Caco-2 (cell line): ENCODE measurements at places on chromosomes 2 and 18. TPM values are rescaled to one million over a fixed set of nuclear protein-coding genes. Genes with fewer than 3 reads are reported as not detected.

The NPHP1 gene
- 2.0 and 3.1 TPM in 2 replicates for total RNA-seq

The UPP2 gene
- not detected in 2 replicates for total RNA-seq

GRCh38 chr2:47360283-47360682 is 42.7 kb upstream of the MSH2 start:
- no peaks in the 10 kb centered on the region for H3K27me3 ChIP-seq
- H3K36me3 ChIP-seq: no peaks in the 10 kb centered on the region
- DNase-seq: peak; percentile 55

DNA sequence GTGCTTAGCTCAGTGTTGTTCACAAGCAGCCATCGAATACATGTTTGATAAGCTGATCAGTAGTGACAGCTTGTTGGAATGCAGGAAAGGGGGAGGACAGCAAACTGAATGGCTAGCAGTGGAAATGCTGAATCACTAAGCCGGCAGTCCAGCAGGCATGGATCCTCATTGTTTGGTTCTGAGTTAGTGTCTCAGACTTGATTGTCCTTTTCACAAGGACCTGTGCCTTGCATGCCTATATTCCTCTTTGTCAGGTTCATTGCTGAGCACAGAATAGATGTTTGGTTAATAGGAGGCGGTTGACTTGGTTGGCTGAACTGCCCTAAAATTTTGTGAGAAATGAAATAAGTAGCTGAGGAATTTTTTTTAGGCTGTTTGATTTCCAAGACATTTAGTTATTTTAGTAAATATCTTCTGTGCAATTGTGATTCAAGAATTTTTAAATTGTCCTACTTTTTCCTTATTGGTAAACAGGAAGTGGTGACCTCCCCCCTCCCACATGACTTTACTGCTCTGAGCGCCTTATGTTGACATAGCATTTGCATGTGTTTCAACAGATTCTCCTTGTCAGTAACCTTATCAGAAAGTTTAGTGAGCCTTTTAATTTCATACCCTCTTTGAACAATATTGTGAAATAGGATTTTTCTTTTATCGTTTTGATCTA is 21.4 kb upstream of the STON1 start:
- peak; percentile 54 for DNase-seq
- H3K4me1 ChIP-seq: peaks cover 18% of the 10 kb centered on the region
- H3K36me3 ChIP-seq: no peaks in the 10 kb centered on the region
- no peaks in the 10 kb centered on the region for H3K27me3 ChIP-seq
- no peak overlapping the region for H3K4me3 ChIP-seq

DNA sequence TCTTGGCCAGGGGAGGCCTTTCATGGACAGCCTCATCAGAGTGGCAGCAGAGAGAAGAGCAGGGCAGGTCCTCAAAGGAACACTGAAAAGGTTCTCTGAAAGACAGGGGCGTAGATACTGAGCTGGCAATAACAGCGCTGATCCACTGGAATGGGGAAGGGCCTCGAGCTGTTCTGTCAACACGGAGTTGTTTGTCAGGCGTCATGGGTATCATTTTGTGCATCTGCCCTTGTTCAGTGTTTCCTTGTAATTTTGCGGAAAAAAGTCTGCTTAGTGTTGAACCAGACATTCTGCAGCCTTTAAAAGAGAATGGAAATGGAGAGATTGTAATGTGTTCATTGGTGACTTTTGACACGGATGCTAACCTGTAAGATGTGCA is 21.5 kb downstream of the AGAP1 start:
- no peak overlapping the region for H3K27ac ChIP-seq
- H3K4me1 ChIP-seq: no peaks in the 10 kb centered on the region
- no peak overlapping the region for H3K4me3 ChIP-seq
- no peaks in the 10 kb centered on the region for H3K36me3 ChIP-seq
- DNase-seq: no peak

- no peaks in the 10 kb centered on the region for H3K4me1 ChIP-seq
- no peak for DNase-seq
- H3K36me3 ChIP-seq: 0 out of 2 replicates have a peak, but pooled peaks cover 1% of the 10 kb centered on the region
- no peak overlapping the region for H3K27ac ChIP-seq
- H3K27me3 ChIP-seq: no peaks in the 10 kb centered on the region
Measured at GRCh38 chr2:69469375-69469774, 32.1 kb upstream of the NFU1 start.

DNA sequence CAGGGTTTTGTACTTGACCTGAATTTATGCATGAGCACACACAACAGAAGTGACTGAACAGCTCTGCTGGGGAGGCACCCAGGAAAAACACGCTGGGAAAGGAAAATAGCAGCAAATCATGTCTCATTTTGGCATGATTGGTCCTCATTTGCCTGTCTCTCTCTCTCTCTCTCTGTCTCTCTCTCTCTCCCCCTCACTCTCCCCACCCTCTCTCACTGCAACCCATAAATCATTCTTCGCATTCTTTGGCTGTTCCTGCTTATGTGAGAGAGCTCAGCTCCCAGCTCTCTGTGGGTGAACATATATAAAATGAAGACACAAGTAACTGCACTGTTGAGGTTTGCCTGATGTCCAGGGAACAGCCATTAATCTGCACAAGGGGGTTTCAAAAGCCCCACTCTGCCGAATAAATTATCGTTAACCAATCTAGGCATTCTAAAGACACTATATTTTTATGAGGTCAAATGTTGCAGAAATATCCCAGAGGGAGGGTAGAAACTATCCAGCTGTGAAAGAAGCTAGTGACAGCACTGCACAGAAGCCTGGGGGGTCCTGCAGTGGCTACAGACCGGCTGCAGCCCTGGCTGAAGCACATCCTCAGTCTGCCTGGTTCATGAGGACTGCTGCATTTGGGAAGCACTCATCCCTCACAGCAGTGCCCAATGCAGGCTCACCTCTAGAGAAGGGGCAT is 260.3 kb downstream of the AFF3 start:
- no peaks in the 10 kb centered on the region for H3K4me1 ChIP-seq
- no peak overlapping the region for H3K27ac ChIP-seq
- H3K36me3 ChIP-seq: no peaks in the 10 kb centered on the region
- peak; percentile 7 for DNase-seq
- no peaks in the 10 kb centered on the region for H3K27me3 ChIP-seq

The ATP6V1B1 gene
- 2.6 and 4.0 TPM in 2 replicates for total RNA-seq

DNA sequence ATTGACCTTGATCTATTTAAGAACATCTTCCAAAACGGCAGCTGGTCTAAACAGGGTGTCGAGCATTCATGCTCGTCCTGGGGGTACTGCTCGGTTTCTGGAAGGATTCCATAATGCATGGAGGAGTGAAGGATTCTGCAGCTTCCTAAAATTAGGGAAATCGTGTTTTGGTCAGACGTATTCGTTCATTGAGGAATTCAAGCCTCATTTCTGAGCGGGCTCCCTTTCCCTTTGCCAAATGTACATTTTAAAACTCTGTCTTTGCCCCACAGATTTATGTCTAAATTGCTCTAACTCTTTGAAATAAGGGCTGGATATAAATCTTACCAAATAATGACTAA is 144.0 kb downstream of the BCL11A start:
- H3K27ac ChIP-seq: no peak overlapping the region
- no peak for DNase-seq
- no peaks in the 10 kb centered on the region for H3K27me3 ChIP-seq
- H3K36me3 ChIP-seq: no peaks in the 10 kb centered on the region
- no peak overlapping the region for H3K4me3 ChIP-seq
- H3K4me1 ChIP-seq: peaks cover 13% of the 10 kb centered on the region

DNA sequence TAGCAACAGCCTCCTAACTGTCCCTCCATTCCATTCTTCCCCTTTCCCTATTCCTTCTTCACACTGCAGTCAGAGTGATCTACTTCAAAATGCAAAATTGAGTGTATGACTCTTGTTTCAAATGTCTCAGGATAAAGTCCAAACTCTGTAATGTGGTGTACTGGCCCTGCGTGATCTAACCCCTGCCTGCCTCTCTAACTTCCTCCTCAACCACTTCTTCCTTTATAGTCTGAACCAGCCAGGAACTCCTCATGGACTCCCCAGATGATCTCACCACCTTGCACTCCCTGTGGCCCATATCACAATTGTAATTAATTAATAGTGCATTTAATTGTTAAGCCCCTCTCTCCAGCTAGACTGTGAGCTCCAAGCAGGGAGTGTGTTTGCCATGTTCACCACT is 3.1 kb upstream of the B3GNT2 start:
- no peaks in the 10 kb centered on the region for H3K36me3 ChIP-seq
- H3K4me1 ChIP-seq: peaks cover 9% of the 10 kb centered on the region
- DNase-seq: no peak
- H3K27me3 ChIP-seq: no peaks in the 10 kb centered on the region
- no peak overlapping the region for H3K4me3 ChIP-seq

The DAPL1 gene
- not detected in 2 replicates for total RNA-seq

- no peaks in the 10 kb centered on the region for H3K36me3 ChIP-seq
- no peak overlapping the region for H3K4me3 ChIP-seq
- H3K27ac ChIP-seq: no peak overlapping the region
- no peaks in the 10 kb centered on the region for H3K27me3 ChIP-seq
- no peak for DNase-seq
Measured at GRCh38 chr2:151498178-151498577, 88.5 kb downstream of the RIF1 start.

The TACR1 gene
- total RNA-seq: 0.07 TPM in 2 replicates

DNA sequence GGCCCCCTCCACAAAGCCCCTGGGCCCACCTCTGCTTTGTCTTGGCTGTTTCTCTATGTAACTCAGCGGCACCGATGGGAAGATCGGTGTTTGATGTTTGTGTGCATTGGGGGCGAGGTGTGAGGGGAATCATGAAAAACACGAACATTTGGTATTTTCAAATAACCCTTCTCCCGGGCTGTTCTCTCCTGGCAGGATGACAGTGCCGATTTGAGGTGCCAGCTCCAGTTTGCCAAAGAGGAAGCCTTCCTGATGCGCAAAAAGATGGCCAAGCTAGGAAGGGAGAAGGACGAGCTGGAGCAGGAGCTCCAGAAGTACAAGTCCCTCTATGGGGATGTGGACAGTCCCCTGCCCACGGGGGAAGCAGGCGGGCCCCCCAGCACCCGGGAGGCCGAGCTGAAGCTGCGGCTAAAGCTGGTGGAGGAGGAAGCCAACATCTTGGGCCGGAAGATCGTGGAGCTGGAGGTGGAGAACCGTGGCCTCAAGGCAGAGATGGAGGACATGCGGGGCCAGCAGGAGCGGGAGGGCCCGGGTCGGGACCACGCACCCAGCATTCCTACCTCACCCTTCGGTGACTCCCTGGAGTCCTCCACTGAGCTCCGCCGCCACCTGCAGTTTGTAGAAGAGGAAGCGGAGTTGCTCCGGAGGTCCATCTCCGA is 78.1 kb downstream of the MTCL1 start:
- H3K27ac ChIP-seq: no peak overlapping the region
- H3K27me3 ChIP-seq: no peaks in the 10 kb centered on the region; the same call in 1 of the 2 replicates
- no peak for DNase-seq
- H3K4me3 ChIP-seq: no peak overlapping the region
- peaks cover 17% of the 10 kb centered on the region for H3K4me1 ChIP-seq

DNA sequence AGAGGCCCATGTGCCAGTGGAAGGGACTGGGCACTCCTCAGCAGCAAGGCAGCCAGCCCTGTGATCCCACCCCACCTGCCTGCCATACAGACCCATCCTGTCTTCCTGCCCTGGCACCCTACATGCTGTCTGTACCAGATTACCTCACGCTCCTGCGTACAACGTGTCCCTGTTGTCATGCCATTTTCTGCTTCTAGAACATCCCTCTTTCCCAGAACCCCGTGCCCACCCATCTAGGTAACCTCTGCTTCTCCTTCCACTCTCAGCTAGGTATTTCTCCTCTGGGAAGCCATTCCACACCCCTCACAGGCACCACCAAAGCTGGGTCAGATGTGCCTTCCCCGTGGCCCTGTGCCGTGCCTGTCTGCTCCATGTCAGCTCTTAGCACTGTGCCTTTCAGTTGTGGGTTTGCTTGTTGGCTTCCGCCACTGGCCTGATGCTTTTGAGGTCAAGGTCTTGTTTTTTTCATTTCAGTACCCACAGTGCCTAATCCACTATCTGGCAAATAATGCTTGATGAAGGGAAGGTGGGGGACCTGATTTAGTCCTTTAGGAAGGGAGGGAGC is 71.7 kb upstream of the ALPP start:
- no peaks in the 10 kb centered on the region for H3K4me1 ChIP-seq
- DNase-seq: no peak
- no peaks in the 10 kb centered on the region for H3K36me3 ChIP-seq
- H3K4me3 ChIP-seq: no peak overlapping the region
- no peaks in the 10 kb centered on the region for H3K27me3 ChIP-seq

DNA sequence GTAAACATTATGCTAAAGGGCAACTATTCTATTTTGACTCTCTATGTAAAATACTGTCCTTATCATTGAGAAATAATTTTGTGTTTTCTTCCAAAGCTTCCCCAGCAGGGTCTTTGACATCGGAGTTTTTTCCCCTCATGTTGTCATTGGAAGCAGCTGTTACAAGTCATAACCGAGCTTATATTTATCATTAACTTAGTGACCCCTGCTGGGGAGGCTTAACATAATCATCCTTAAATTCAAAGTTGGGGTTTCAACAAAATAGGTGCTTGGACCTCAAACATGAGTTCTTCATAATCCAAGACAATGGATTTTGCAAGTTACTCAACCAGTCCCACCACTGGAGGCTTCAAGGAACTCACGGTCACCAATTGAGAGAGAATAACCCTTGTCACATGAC is 330.9 kb downstream of the DCC start:
- no peak overlapping the region for H3K27ac ChIP-seq
- no peaks in the 10 kb centered on the region for H3K4me1 ChIP-seq
- H3K4me3 ChIP-seq: no peak overlapping the region
- no peak for DNase-seq
